ENCODE measurements at places on chromosomes 3 and 15.

GRCh38 chr3:55252921-55253320, 234.2 kb downstream of the WNT5A start:
- no peak for DNase-seq

DNA sequence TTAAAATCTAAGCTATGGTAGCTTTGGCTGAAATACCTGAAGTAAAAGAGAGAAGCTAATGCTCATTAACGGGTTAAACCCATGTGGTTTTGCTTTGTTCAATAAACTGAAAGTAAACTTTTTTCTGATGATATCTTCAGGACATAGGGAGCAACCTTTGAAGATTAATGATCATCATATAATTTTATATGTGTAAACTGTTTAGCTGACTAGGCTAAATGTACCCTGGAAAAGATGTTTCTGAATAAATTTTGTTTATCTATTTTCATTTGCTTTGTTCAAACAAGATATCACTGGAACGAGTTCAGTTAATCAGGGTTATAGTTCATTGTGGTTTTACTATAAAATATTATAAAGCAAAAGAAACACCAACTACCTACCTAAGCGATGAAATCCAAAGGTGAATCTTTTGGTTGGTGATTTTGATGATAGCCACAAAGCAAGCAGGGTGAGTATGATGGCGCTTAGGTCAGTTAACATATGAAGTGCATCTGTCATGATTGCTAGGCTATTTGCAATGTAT, 11.7 kb downstream of the SLC30A4 start:
- DNase-seq, result no peak

- no peak for DNase-seq
These were observed 3.7 kb upstream of the APOD start for GRCh38 chr3:195587406-195587805.

GRCh38 chr15:55977231-55977630, 16.2 kb downstream of the NEDD4 start:
- DNase-seq, result no peak

- DNase-seq, result peak; percentile 70
These were observed 83.1 kb upstream of the PLCL2 start for GRCh38 chr3:16801698-16802097.

GRCh38 chr3:167851171-167851570, 115.7 kb downstream of the SERPINI1 start:
- DNase-seq, result no peak

GRCh38 chr3:112744825-112745566, 101.7 kb downstream of the CD200R1L start:
- DNase-seq, result no peak

- DNase-seq, result no peak
These were observed 52.3 kb downstream of the PGPEP1L start for GRCh38 chr15:98955331-98955730.

DNA sequence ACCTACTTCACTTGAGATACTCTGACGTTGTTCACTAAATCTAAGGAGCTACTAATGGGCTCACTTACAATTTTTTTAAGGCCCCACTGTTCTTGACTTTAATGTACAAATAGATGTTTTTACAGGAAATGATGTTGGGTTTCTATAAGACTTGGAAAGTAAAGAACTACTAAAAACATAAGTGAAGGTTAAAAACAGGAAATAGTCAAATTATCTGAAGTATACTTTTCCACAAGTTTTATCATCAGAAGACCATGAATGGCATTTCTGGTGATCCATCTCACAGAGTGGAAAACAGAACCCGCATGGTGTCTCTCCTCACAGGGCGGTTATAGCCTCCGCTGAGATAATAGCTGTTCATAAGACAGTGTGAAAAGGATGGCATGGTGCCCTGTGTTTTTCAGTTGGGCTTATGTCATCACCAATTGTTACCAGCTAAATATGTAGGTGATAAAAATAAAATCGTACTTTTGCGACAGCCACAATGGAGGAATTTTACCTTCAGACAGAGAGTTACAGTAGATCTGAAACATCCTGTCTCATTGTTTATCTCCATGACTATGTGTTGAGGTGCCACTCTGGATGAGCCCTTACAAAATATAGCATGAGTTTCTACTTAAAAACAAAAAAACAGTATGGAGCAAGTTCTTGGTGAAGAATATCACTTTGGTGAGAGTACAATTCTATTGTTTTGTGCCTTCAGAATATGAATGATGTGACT, 462.4 kb downstream of the RAP2B start:
- DNase-seq, result no peak

DNA sequence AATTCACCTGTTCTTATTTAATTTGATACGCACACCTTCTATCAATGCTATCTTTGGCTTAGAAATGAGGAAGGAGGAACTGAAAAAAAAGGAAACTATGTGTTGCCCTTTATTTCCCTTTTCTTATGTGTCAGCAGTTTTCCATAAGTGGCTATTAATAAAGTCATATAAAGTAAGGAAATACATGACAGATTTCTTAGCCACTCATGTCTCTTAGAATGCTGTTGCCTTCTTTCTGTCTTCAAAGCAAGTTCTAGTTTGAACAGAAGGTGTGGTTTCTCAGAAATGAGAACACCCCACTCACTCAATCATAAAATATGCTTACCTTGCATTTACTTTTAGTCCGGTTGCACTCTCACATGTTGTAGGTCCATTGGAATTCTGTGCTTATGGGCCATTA, 640.5 kb upstream of the GRM7 start:
- no peak for DNase-seq

- DNase-seq, result no peak
These were observed 216.8 kb downstream of the NR1D2 start for GRCh38 chr3:24161841-24162240.

DNA sequence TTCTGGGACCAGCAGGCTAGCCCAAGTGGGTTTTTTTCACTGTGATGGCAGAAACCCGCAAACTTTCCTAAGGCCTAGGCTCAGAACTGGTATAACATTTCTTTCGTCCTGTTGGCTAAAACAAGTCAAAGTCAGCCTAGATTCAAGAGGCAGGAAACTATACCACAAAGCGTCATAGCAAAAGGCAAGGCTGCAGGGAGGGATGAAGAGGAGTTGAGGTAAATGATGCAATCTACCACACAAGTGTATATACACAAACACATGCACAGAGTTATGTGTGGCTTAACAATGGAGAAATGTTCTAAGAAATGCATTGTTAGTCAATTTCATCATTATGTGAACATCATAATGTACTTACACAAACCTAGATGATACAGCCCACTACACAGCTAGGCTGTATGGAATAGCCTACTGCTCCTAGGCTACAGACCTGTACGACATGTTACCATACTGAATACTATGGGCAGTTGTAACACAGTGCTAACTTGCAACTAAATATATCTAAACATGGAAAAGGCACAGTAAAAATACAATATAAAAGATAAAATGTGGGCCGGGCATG, 225.6 kb downstream of the TBL1XR1 start:
- DNase-seq, result no peak

- DNase-seq, result no peak
These were observed 253.4 kb downstream of the IGSF11 start for GRCh38 chr3:118781232-118781631.

DNA sequence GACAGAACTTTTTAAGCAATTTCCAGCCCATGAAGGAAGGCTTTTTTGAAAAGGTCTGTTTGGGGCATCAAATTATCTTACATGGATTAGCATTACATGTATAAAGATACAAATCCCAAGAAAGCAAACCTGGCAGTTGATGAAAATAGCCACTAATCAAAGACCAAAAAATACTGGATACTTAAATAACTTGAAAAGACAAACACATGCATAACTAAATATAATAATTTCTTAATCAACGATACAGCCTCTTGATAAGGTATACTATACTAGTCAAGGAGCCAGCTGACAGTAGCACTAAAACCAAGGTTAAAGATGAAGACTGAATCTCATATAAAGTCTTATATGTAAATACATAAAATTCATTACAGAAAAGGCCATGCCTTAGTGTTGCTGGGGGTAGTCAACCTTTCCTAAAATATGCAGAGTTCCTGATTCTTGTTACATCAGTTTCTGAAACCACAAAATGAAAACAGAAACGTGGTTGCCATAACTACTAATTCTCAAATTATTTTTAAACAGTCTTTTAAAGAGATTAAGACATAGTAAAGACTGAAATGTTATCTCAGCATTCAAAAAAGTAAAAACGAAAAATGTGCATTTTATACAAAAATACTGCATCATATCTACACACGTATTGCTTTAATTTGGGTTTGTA, 2.0 kb downstream of the ANKRD28 start:
- DNase-seq, result no peak

GRCh38 chr3:185561958-185562357, 9.6 kb upstream of the LIPH start:
- DNase-seq, result peak; percentile 13

- DNase-seq, result no peak
These were observed 7.3 kb downstream of the CCR5AS start for GRCh38 chr3:46399557-46399956.

DNA sequence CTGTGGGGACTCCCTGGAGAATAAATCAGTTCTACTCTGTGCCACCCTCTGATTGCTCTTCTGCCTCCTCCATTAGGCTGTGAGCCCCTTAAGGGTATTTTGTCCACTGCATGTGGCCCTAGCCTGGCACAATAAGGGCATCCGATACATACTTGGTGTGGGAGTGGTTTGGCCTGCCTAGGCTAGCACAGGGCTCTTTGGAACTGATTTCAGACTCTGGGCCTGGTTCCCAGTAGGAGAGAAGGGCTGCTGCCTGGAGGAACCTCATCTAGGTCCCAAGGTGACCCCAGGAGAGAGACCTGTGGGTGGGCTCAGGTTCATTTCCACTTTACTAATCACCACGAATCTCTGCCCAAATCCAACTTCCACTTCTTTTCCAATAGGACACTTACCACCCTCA, 5.3 kb upstream of the CTDSPL start:
- DNase-seq, result no peak

Measured in NCI-H524 treated with DMSO at 0.1 percent for 48 hours (cell line).